Peyer's patch (tissue), 4 donors: ENCODE measurements at places on chromosomes 13 and 19. TPM values are rescaled to one million over a fixed set of nuclear protein-coding genes. Genes with fewer than 3 reads are reported as not detected.

DNA sequence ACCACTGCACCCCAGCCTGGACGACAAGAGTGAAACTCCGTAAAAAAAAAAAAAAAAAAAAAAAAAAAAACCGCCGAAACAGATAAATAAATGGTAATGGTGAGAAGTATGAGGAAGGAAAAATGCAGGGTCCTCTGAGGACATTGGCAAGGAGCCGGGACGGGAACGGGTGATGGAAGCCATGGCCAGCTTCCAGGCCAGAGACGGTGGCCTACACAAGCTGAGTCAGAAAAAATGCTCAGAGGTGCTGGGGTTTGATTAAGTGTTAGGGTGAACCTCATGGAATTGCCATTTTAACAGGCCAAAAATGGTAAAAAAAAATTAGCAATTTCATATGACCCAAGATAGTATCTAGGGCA, 866 bp upstream of the ZSWIM4 start:
- H3K4me1 ChIP-seq: peaks cover 11% of the 10 kb centered on the region
- no peaks in the 10 kb centered on the region for H3K27me3 ChIP-seq
- peak overlapping the region; percentile 95 for H3K4me3 ChIP-seq
- DNase-seq: peak; percentile 45
- H3K27ac ChIP-seq: peak overlapping the region; percentile 77
- no peaks in the 10 kb centered on the region for H3K36me3 ChIP-seq

DNA sequence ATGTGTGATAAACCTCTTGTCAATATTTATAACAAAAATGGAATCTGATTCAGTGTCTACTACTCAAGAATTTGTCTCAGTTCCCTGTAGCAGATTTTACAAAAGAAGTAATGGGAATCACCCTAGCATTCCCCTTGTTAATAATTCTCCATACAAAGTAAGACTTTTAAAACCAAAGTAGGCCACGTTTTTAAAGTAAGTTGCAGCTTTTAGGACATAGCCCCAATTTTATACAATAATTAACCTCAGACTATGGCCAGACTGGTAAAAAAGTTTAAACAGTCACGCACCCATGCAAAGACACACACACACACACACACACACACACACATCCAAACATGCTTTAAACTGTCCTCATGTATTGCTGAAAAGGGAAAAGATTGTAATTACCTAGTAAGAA, 589.9 kb downstream of the PCDH9 start:
- no peaks in the 10 kb centered on the region for H3K27me3 ChIP-seq
- no peak overlapping the region for H3K4me3 ChIP-seq
- no peaks in the 10 kb centered on the region for H3K36me3 ChIP-seq
- no peak overlapping the region for H3K27ac ChIP-seq

GRCh38 chr13:51996641-51997040, 14.6 kb downstream of the ATP7B start:
- peaks cover 3% of the 10 kb centered on the region for H3K4me1 ChIP-seq
- H3K36me3 ChIP-seq: no peaks in the 10 kb centered on the region
- no peak for DNase-seq
- no peak overlapping the region for H3K27ac ChIP-seq
- no peak overlapping the region for H3K4me3 ChIP-seq
- H3K27me3 ChIP-seq: no peaks in the 10 kb centered on the region

- no peaks in the 10 kb centered on the region for H3K36me3 ChIP-seq
- H3K4me3 ChIP-seq: no peak overlapping the region
- no peak for DNase-seq
- H3K27ac ChIP-seq: no peak overlapping the region
Measured at GRCh38 chr13:100658363-100658762, 16.2 kb downstream of the TMTC4 start.

DNA sequence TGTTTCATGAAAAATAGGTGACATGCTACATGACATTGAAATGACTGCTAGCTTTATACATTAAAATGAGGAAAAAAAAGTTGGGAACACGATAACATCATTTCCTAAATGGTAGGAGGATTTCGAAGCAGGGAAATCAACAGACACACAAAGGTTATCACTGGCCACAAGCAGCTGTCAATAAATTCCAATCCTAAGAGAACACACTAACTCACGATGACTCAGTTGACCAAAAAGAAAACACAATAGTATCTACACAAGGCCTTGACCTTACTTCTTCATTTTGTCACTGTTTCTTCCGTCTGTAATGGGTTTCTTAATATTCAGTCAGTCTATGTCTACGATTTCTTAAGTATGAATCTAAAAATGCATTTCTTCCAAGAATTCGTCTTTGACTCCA, 36.5 kb downstream of the STARD13 start:
- DNase-seq: no peak
- H3K27me3 ChIP-seq: no peaks in the 10 kb centered on the region
- H3K27ac ChIP-seq: no peak overlapping the region
- no peak overlapping the region for H3K4me3 ChIP-seq

GRCh38 chr19:2711875-2712205, 9.3 kb downstream of the DIRAS1 start:
- no peaks in the 10 kb centered on the region for H3K4me1 ChIP-seq
- peak overlapping the region; percentile 78 for H3K27ac ChIP-seq
- no peaks in the 10 kb centered on the region for H3K36me3 ChIP-seq
- no peak overlapping the region for H3K4me3 ChIP-seq
- no peak for DNase-seq
- H3K27me3 ChIP-seq: no peaks in the 10 kb centered on the region

WDR88 gene
- not detected for total RNA-seq

UGGT2 gene
- total RNA-seq: 17.5 TPM

ZNF470 gene
- 3.2 TPM for total RNA-seq
